SK-N-SH (cell line): ENCODE measurements at places on chromosomes 11 and 22. TPM values are rescaled to one million over a fixed set of nuclear protein-coding genes. Genes with fewer than 3 reads are reported as not detected.

Gene ISX
- not detected in 2 replicates for polyA plus RNA-seq

Gene CNIH2
- 7.4 and 11.8 TPM in 2 replicates for polyA plus RNA-seq

- peak; percentile 100 for DNase-seq
Measured at GRCh38 chr11:46346886-46347636, at the start of gene DGKZ. DGKZ (plus strand) TSS chr11:46347463; CDS start chr11:46347660, 197 bp downstream.

- DNase-seq: no peak
Measured at GRCh38 chr11:68012843-68013610, 2.9 kb downstream of the ALDH3B1 start.

DNA sequence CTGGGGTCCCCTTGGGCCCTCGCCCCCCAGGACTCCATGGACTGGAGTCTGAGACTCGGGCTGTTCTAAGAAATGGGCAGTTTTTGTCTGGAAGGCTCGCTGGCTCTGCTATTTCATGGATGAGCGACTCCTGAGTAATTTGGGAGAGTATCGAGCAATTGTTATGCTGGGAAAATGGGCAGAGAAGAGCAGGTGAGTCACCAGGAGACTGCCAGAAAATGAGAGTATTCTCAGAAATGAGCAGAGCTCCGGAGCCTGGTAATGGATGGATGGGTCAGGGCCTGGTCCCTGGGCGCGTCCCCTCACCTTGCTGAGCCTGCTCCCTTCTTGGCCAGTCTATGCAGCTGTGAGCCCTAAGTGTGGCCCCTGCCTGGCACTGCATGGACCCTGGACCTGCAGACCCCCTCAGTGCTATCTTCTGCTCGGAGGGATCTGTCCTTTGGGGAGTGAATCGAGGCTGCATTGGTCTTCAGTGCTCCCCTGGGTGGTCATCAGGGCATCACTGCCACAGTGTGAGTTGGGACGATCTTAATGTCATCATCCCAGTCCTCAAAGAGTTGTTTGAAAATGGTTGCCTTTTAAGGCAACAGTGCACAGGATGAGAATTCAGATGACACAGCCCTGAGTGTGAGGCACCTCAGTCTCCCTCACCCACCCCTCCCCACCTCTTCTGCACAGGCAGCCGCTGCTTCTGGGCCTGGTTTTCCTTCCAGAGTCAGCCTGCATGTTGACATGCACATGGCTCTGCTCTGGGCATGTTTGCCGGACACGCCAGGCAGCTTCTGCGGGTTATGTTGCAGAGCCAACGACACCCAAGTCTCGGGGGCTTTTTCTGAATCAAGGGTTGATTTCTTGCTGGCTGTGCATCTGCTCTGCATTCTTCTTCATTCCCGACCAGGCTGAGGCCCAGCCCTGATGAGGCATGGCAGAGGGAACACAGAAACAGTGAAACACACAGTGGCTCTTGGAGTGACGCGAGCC, 519.0 kb downstream of the TBC1D22A start:
- DNase-seq: no peak
